ENCODE measurements at places on chromosomes 5 and 9.

GRCh38 chr9:1869843-1870242 lies 145.3 kb upstream of the SMARCA2 start:
- peak; percentile 29 for DNase-seq

DNA sequence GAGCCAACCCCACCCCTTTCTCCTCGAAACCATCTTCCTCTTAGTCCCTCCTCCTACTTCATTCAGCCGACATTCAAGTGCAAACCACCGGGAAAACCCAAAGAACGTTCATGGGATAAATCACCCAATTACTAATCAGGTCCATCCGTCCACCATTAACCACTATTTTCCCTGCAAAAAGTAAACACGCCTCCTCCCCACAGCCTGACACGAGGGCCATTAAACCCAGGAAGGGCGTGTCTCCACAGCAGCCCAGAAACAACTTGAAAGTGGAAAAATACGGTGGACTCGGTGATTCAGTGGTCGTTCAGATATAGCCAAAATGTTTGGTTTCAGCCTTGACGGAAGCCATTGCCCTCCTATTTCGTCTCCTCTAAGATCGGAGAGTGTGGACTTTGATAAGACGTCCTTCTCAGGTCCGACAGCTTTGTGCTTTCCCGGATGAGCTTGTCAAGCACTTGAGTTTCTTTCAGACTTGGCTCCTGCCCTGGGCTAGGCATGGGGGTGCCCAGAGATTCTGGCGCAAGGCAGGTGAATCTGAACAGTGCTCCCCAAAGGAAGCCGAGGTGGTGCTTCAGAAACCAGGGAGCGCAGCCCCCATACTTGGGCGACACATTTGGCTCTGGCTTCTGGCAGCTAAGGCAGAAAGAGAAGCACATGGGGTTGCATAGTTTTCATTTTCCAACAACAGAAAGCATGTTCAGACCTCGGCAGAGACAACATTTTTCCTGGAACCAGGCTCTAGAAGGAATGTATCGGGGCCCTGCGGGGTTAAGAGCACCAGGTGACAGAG lies 56.6 kb downstream of the SMIM23 start:
- DNase-seq: no peak

DNA sequence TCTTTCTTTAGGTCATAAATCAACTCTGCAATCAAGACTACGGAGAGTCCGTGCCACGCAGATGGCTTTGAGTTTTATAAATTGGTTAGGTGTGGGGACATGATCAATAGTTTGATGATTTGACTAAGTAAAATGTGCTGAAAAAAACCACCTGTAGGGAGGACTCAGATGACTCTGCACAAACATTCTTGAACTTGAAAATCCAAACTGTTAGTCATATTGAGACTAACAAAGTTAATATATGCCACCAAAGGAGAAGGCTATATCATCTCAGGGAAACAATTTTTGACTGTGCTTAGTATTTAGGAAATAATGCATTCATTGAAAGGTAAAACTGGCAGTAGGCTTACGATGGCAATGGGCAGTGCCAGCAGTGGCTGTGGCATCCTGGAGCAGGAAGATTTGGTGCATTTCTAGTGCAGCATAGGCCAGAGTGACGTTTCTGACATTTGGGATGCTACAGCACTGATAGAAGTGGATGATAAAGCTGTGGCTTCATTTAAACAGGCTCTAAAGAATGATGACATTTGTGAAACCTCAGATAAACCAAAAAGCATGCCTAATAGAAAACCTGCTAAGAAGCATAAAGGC lies 291.1 kb downstream of the MLLT3 start:
- no peak for DNase-seq

DNA sequence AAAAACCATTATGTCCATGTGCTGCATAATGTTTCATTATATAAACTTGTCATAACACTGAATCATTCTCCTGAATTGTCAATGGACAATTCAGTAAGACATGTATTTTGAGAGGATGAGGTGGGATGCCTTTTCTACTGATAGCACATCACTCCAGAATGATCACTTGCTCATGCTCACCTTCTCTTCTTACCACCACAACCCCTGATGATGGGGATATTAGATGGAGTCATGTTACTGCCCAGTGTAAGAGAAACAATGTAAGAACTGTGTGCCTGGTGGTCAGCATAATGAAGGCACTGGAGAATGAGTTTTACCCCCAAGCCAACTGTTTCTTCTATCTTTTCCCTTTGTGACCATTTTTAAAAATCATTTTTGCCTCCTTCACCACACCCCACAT lies 198.8 kb downstream of the ADAMTSL1 start:
- DNase-seq: no peak

DNA sequence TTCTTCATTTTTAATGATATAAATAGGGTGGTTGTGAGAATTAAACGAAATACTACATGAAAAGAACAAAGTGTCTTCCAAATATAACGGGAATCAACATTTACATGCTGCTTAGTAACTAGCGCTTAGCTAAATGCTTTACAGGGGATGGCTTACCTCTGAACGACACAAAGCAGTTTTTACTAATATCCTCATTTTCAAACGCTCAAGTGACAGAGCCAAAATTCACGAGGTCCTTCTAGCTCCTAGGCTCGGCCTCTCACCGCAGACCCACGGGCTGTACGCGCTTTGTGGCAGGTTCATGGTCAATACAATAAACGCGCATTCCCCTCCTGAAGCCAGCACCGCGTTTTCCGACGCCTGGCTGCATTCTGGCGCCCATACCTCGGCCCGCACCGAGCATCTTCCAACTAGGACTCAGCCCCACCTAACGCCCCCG lies 442 bp downstream of the ZNF510 start:
- DNase-seq: no peak

DNA sequence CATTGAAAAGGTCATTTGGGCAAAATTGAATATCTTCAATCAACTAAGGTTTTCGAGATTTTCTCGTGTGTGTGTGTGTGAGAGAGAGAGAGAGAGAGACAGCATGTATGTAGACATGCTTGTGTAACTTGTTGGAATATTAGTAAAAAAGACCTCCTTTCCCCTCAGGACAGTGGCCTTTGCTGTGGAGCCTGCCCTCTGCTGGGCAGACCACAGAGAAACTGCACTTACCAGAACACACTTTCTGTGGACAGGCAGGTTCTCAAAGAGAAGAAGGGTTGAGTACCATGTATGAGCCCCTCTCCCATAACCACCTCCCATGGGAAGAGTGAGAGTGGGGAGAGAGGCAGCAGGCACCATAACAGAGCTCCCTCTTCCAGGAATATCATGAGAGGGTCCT lies 45.6 kb downstream of the CFAP90 start:
- DNase-seq: no peak

DNA sequence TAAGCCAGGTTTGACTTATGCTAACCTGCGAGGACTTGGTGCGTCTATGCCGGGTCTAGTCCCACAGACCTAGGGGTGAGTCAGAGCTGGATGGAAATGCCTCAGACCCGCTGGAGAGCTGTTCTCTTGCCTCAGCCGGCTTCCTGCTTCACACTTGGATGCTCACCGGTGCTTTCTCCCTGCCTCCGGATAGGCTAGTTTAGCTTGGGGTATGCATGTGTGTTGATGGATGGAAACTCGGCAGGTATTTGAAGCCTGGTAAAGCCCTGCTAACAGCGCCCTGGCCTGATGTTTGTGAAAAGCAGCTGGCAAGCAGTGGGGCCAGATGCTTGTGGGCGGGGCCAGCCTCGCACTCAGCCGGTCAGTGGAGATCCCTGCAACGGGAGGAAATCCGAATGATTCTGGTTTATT lies 29.3 kb downstream of the PRRC2B start:
- no peak for DNase-seq

- DNase-seq: no peak
Measured at GRCh38 chr9:9924376-9924775, 688.4 kb downstream of the PTPRD start.

DNA sequence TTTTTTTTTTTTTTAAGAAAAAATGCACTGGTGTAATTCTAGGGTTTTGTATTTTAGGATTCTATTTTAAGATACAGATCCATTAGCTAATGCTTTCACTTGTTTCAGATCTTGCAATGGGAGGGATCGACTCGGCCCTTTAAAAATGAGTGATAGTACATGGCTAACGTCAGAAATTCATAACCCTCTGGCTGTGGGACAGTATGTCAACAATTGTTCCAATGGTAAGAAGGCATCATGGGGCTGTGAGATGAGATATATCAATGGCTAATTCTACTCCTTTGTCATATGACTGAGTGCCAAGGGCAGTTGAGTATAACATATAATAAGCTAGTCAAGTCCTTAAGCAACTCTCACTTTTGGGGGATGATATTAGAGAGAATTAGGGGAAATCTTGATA lies 4.4 kb downstream of the SETD9 start:
- no peak for DNase-seq

Measured in CD4-positive, alpha-beta T cell treated with Interleukin-12 subunit alpha and Interleukin-12 subunit beta, for 1 hour (primary cell).